Renal cortex interstitium (tissue), 15 donors: ENCODE measurements at places on chromosomes 7 and 10.
A peak's percentile ranks its signal among the peaks of the same experiment; 100 is the strongest.

GRCh38 chr7:32594965-32595490, 99.7 kb downstream of the AVL9 start:
- no peak for DNase-seq

- no peak for DNase-seq
These were observed 40.1 kb upstream of the SLC29A3 start for GRCh38 chr10:71278691-71279588.

DNA sequence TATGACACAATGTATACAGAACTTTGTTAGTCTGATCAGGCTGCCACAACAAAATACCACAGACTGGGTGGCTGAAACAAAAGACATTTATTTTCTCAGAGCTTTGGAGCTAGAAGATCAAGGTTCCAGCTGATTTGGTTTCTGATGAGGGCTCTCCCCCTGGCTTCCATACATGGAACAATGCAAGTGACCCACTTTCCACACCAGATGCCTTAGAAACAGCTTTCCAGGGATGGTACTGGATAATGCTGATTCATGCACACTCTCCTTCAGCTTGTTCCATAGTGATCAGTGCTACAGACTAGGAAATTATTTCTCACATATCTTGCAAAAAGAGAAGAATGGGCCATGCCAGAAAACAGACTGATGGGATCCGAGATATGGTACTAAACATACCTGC, 1274.9 kb upstream of the SORCS1 start:
- DNase-seq = no peak

GRCh38 chr10:24408365-24408764, 199.4 kb downstream of the KIAA1217 start:
- DNase-seq = no peak

DNA sequence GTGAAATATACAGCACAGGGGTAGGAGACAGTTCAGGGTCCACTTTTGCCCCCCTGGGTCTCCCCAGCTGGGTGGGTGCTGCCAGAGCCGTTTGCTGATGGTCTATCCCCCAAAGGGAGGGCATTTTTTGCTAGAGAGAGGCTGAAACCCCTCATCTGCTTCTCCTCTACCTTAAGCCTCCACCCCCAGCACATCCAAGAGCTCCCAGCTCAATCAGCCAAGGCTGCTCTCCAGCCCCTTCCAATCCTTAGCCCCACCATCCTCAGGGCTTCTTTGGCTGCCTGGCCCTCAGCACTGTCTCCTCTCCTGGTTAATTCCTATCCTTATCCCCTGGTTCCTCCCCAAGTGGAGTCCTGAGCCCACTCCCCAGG, 153.1 kb downstream of the AOAH start:
- no peak for DNase-seq

DNA sequence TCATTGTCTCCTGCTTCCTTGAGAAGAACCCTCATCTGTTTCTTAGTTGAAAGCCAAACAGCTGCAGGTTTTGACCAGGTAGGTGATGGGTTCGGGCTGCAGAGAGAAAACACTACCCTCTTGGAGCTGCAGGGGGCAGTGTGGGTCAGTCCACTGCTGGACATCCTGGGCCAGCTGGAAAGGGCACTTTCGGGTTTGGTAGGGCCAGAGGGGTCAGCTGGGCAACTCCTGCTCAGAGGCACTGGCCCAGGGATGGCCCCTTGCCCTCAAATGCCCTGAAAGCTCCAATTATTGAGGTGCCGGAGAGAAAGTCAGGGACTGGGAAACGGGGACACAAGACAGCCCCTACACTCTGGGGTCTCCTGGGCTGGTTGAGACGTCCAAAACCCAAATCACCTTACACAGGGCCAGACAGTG, 90.7 kb downstream of the MKI67 start:
- DNase-seq = no peak

DNA sequence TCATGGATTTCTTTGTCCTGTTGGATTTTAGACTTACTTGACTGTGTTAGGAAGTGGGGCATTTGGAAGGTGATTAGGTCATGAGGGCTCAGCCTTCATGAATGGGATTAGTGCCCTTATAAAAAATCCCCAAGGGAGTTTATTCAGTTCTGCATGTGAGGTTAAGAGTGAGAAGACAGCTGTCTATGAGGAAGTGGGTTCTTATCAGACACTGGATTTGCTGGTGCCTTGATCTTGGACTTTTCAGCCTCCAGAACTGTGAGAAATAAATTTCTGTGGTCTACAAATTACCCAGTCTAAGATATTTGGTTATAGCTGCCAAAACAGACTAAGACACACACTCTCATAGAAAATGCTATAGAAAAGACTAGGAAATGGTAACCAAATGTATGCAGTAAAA, 724.7 kb upstream of the FZD8 start:
- DNase-seq = no peak

- DNase-seq = no peak
These were observed 56.2 kb upstream of the ABLIM1 start for GRCh38 chr10:114714281-114714741.

GRCh38 chr7:33905389-33906032, at the start of gene BMPER:
Gene BMPER (plus strand): TSS chr7:33905539. CDS start chr7:33905614, 75 bp downstream.
- peak; percentile 55 for DNase-seq

- no peak for DNase-seq
These were observed 2.4 kb downstream of the NKX2-3 start for GRCh38 chr10:99534939-99535763.

- no peak for DNase-seq
These were observed 41.6 kb downstream of the TLX1 start for GRCh38 chr10:101172741-101173140.

- no peak for DNase-seq
These were observed 78.3 kb downstream of the DYNC2I1 start for GRCh38 chr7:158934628-158935027.

GRCh38 chr7:94324380-94325121, 70.1 kb upstream of the COL1A2 start:
- DNase-seq = no peak

- DNase-seq = no peak
These were observed 1178.5 kb upstream of the C7orf33 start for GRCh38 chr7:147412109-147412508.

DNA sequence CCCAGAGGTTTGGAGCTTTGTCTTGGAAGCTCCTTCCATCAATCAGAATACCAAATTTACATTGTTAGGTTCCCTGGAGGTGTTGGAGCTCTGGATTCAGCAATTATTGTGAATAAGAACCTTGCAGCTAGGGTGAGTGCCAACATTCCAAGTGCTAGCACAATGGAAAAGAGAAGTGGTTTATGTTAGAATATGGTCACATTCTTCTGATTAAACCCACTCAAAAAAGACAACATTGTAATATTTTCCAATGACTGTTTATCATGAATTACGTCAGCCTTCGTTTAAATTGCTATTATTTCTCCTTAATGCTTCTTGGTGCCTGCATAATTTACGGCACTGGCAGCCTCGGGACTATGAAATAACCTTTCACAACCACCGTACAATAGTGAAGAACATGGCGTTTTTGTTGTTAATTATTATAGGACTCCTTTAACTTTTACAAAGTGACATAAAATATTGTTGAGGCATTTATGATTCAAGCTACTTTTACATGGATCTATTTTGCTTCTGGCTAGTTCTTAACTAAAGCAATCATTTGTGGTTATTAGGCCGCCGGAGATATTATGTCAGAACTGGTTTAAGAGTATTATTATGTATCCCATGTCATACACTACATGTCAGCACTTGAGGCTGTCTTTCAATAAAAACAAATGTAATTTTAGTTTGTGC, 117.7 kb downstream of the ARID5B start:
- DNase-seq = no peak

- DNase-seq = no peak
These were observed 20.8 kb upstream of the GHITM start for GRCh38 chr10:84118395-84119006.

DNA sequence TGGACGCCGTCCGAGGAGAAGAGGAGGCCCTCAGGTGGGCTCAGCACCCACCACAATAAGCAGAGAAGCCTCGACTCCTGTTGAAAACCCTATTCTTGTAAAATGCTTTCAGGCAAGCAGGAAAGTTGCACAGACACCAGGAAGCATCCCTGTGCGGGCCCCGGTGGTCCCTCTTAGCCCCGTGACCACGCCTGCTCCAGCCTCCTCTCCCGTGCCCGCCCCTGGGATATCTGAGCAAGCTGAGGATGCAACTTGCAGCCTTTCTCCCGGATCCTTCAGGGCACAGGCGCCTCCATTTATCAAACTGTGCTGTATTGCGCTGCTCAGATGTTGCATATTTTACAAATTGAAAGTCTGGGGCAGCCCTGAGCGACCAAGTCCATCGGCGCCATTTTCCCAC, 72.7 kb downstream of the CFAP46 start:
- DNase-seq = no peak

- peak; percentile 36 for DNase-seq
These were observed at the start of gene NT5C3A for GRCh38 chr7:33062023-33062781. Gene NT5C3A (minus strand): TSS chr7:33062776. CDS start chr7:33062705, 71 bp downstream.
